A673 (cell line): ENCODE measurements at places on chromosomes 1 and 21.
A peak's percentile ranks its signal among the peaks of the same experiment; 100 is the strongest.

- H3K4me1 ChIP-seq, result no peaks in the 10 kb centered on the region
- H3K4me3 ChIP-seq, result no peak overlapping the region
- no peak for DNase-seq
- peaks cover 6% of the 10 kb centered on the region for H3K36me3 ChIP-seq
- H3K27ac ChIP-seq, result no peak overlapping the region
- H3K27me3 ChIP-seq, result no peaks in the 10 kb centered on the region
Observed at GRCh38 chr1:228337031-228337564, 69.5 kb downstream of the TRIM11 start.

GRCh38 chr1:21175324-21175669, 1.4 kb downstream of the EIF4G3 start:
- peak overlapping the region; percentile 83 for H3K4me3 ChIP-seq
- peaks cover under 1% of the 10 kb centered on the region for H3K36me3 ChIP-seq
- no peaks in the 10 kb centered on the region for H3K27me3 ChIP-seq

GRCh38 chr1:201288765-201289164, 5.5 kb downstream of the PKP1 start:
- H3K27ac ChIP-seq, result peak overlapping the region; percentile 96
- H3K36me3 ChIP-seq, result peaks cover 92% of the 10 kb centered on the region
- no peaks in the 10 kb centered on the region for H3K27me3 ChIP-seq
- H3K4me3 ChIP-seq, result peak overlapping the region; percentile 94
- DNase-seq, result no peak

DNA sequence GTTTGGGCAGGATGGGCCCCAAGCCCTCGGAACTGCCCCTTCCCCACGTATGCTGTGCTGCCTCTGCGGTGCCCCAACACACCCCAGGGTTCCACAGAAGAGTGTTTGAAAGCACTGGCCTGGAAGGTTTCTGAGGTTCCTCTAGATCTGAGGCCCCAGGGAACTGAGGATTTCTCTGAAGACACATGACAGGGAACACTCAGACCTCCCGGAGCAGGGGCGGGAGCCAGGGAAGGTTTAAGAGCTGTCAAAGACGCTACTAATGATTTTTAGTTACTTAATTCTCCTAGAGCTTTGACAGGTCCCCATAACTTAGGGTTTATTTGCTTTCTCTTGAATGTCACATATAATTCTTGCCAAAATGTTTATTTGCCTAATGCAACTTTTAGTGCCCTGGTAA, 212.3 kb upstream of the GRIK3 start:
- H3K27ac ChIP-seq, result no peak overlapping the region
- H3K36me3 ChIP-seq, result no peaks in the 10 kb centered on the region
- no peak for DNase-seq
- H3K27me3 ChIP-seq, result peaks cover 48% of the 10 kb centered on the region
- no peak overlapping the region for H3K4me3 ChIP-seq

- H3K36me3 ChIP-seq, result peaks cover 23% of the 10 kb centered on the region
- no peak overlapping the region for H3K4me3 ChIP-seq
- DNase-seq, result no peak
- no peaks in the 10 kb centered on the region for H3K27me3 ChIP-seq
- no peak overlapping the region for H3K27ac ChIP-seq
- no peaks in the 10 kb centered on the region for H3K4me1 ChIP-seq
Observed at GRCh38 chr21:46428286-46428685, 30.4 kb upstream of the DIP2A start.

GRCh38 chr1:222464841-222465210, 83.1 kb downstream of the HHIPL2 start:
- no peak overlapping the region for H3K27ac ChIP-seq
- DNase-seq, result peak; percentile 86
- peak overlapping the region; percentile 55 for H3K4me3 ChIP-seq
